Stimulated activated CD4-positive, alpha-beta T cell treated with anti-CD3 and anti-CD28 coated beads, Interleukin-1b, Interleukin-23, amount 100 ng/mL, for 4 hours (primary cell): ENCODE measurements at places on chromosomes 11 and 22.

DNA sequence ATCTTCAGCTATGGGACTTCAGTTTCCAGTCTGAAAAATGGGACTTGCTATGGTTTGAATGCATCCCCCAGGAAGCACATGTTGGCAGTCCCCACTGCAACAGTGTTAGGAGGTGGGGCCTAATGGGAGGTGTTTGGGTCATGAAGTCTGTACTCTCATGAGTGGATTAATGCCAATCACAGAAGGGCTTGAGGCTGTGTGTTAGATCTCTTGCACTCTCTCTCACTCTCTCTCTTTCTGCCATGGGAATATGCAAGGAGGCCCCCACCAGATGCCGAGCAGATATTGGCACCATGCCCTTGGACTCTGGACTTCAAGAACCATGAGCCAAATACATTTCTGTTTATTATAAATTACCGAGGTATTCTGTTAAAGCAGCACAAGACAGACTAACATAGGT is 7.8 kb upstream of the AP1B1 start:
- DNase-seq, result no peak

DNA sequence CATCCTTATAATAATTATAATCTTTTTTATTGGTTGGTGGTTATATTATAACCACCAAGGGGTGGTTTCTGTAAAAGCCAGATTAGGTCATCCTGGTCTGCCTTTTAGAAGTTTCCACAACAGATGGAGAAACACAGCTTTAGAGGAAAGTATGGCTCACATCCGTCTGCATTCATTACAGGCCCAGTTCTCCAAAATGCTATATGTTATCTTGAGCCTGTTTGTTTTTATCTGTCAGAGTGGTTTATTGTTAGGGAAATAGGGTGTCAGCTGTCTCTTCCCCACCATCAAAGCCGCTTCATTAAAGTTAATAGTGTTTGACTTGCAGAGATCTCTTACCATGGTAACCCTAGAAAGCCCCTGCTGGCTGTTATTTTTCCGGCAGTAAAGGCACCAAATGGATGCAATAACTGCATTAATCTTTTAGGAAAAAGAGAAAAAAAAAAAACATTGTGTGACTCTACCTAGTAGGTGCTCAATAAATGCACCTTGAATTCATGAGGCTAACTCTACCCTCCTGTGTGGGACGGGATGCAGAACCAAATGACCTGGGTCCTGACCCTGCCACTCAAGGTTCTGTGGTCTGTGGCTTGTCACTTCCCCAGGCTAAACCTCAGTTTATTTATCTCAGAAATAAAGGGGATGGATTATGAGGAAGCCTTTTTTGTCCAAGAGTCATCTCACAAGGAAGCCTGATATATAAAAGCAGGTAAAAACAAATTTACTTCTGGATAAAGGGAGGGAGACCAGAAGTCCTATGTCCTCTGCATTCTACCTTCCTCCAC is 118.3 kb downstream of the WT1 start:
- DNase-seq, result no peak

DNA sequence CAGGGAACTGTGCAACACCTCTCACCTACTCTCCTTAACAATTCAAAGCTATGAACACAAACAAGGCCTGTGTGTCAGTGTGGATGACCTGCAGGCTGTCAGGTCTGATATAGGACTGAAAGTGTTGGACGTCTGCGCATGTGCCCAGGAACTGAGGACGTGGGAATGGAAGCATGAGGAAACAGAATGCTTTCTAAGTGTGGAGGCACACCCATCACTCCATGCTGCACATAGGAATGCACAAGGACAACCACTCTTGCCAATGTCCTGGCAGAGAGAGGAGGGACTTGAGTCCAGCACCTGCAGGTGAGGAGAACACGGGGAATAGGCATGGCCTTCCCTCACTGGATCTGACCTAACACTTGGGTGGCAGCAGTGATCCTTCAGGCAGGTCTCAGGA is 874.3 kb downstream of the OPCML start:
- DNase-seq, result no peak

DNA sequence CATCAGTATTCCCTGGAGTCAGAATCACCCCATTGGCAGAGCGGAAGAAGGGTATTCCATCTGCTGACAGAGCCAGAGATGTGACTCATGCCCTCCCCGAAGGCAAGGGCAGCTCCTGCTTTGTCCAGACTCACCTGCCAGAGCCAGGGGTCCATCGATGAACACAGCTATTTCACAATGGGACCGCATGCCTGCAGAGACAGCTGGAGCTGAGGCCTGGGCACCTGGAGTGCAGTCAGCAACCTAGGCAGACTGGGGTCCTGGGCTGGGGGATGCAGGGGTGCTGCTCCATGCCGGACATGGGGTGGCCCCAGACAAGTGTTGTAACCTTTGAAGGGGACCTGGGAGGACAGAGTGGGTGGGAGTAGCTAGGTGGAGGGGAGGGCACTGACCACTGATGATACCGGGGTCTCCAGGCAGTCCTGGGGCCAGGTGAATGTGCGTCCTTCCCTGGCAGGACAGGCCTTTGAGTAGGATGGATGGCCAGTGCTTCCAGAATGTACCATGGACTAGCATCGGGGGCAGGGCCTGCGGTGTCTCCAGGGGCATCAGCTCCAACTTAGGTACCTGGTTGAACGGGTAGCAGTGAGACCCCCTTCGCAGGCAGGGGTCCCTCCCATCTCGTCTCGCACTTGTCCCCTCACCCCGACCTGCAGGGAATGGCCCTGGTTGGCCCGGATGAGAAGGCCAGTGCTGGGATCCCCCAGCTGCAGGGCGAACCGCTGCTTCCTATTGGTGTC is 1.7 kb downstream of the TRPT1 start:
- no peak for DNase-seq

DNA sequence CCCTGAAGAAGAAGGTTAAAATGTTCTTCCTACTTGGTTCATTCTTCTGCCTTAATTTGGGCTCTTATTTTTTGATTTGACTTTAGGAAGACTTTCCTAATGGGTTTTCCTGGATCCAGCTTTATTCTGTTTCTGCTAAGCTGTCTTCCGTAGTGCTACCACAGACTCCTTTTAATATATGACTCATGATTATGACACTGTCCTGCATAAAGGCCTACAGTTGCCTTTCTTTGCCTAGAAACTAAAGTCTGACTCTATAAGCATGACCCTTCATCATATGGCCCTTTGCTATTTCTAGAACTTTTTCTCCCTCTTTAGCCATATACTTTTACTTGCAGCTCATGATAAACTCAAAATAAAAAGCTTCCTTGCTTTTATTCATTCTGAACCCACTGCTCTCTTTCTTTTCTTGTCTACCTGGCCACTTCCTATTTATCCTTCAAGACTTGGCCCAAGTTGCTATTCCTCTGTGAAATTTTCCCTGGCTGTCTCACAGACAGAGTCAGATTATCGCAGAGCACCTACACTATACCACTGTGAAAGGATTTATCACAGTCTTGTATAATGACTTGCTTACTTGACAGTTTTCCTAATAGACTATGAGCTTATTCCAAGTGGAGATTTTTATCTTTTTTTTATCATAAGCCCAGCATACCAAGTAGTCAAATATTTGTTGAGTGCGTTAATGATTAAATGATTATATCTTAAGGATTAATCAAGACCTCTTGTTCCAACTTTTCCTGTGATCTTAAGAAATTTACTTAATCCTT is 24.7 kb downstream of the TBCEL start:
- DNase-seq, result no peak

DNA sequence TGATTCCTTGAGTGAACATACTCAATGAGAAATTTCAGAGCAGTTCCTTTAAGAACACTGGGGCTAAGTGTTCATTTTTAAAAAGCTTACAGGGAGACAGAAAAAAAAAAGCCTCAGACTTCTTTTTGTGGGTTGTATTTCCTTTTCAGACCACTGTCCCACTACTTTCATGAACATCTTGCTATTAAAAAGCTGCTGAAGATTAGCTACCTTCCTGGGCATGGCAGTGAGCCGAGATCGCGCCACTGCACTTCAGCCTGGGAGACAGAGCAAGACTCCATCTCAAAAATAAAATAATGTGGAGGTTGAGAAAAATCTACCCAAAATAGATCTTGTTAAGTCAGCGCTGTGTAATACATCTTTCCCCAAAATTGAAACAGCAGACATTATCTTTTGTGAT is 10.8 kb downstream of the TRAF6 start:
- DNase-seq, result no peak

DNA sequence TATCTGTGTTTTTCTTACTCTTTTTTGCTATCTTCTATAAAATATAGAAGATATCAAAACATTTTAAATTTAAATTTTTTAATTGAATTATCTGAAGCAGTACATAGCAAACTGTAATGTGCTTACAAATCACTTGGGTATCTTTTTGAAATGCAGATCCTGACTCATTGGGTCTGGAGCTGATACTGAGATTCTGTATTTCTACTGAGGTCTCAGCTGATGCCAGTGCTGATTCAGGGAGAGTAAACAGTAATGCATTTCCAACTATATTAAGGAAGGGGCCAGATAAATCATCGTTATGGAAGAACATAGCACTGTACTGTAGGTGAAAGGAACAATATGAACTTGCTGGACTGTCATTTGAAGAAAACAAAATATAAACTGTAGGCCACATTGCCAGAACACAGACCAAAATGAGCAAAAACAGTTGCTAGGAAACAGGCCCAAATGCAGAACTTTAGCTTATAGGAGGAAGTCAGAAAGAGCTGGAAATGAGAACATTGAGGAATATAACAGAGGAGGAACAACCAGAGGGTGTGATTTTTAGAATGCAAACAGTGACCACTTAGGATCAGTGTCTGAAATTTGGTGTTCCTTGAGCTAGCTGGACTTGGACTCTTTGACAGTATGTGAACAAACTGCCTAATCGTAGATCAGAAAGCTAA is 3.3 kb downstream of the ARL14EP start:
- no peak for DNase-seq

GRCh38 chr11:115144914-115145313 is 359.3 kb downstream of the CADM1 start:
- DNase-seq, result no peak

DNA sequence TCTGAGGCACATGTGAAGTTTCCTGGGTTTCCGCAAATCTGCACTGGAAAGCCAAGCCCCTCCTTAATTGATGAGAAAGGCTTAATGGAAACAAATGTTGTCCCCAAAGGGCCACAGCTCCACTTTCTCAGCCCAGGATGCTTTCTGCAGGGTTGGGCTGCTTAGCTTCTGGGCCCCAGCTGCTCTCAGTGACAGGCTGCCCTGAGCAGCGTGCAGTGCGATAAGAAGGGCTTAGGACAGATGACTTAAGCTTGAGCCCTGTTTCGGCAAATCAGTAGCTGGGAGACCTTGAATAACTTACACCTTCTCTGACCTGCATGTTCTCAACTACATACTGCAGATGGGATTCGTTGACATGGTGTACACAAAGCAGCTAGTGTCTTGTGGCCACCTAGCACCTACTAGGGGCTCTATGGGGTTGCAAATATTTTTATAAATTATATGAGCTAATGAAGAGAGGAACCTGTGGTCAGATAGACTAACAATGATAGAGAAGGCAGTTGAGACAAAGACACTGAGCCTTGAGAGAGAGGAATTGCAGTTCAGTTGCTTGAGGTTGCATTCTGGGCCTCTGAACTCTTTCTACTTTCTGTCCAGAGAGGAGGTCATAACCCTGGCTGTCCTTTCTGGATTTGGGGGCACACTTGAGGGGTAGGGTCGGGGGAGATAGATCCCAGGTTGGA is 11.5 kb downstream of the STX3 start:
- no peak for DNase-seq

GRCh38 chr11:118522571-118523072 is 4.7 kb upstream of the TTC36 start:
- DNase-seq, result no peak

DNA sequence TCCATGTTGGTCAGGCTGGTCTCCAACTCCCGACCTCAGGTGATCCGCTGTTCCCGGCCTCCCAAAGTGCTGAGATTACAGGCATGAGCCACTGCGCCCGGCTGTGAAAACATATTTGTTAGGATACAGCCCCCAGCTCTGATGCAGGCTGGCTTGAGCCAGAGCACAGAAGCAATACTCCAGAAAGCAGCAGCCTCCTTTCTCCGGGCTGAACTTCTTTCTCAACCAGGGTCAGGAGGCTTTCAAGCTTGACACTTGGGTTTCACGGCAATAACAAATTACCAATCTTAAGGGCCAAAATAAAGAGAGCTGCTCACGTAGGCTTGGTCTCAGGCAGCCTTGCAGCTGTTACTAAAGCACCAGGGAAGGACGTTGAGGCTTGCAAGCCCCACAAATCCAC is 10.8 kb upstream of the CECR2 start:
- DNase-seq, result no peak

- DNase-seq, result no peak
Measured at GRCh38 chr11:111379602-111380136, 594 bp upstream of the POU2AF1 start.

- DNase-seq, result no peak
Measured at GRCh38 chr11:132125988-132126871, 755.8 kb downstream of the NTM start.

DNA sequence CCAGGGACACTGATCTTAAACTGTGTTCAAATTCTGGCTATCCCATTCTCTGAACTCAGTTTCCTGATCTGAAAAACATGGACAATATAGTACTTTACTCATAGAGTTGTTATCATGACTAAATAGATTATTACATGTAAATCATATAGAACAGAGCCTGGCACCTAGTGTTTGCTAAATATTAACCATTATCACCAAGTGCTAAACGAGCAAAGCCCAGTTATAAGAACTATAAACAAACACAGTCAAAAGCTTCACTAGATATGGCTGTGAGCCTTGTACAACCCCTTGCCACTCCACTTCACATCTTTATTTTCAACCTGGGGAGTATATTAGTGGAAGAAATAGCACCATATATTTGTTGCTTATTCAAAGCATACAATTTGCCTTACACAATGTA is 338.9 kb upstream of the CADM1 start:
- no peak for DNase-seq

DNA sequence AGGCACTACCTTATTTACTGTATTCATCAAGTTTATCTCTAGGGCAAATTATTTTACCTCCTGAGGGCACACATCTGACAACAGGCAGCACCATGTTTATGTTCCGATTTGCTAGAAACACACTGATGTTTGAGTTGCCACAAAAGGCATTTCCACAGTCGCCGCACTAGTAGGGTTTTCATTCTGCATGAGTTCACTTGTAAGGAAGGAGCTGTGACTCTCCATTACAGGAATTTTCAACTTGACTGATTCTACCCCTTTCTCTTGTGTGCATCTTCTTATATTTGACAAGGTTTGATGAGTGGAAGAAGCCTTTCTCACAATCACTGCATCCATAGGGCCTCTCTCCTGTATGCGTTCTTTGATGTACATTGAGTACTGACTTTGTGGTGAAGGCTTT is 455.9 kb upstream of the CNTN5 start:
- no peak for DNase-seq

GRCh38 chr11:128424271-128424711 is 163.1 kb downstream of the ETS1 start:
- no peak for DNase-seq

GRCh38 chr11:85875505-85875904 is 20.3 kb downstream of the CCDC83 start:
- DNase-seq, result no peak

GRCh38 chr11:313787-314553 is at the start of gene IFITM1:
Gene IFITM1 (plus strand): TSS chr11:314040. CDS start chr11:314171, 131 bp downstream.
- no peak for DNase-seq

GRCh38 chr11:79259800-79260199 is 181.0 kb downstream of the TENM4 start:
- DNase-seq, result no peak
